AG04450 (cell line): ENCODE measurements at places on chromosomes 13 and 19.

DNA sequence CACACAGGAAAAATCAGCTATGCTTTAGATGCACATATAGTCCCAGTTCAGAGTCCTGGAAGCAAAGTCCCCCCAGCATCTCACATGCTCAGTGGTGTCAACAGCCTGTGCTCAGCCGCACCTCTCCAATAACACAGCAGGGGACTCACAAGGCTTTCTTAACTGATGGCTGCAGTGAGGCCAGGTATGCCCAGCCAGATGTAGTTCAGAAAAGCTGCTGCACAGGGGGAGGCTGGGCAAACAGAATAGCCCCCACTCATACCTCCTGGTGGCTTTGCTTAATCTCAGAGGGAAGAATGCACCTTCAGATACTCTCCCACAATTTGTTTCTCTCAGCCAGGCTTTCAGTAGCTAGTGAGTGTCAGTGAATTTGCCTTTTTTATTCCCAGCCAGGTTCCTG, 33.4 kb downstream of the FAM124A start:
- DNase-seq = no peak

DNA sequence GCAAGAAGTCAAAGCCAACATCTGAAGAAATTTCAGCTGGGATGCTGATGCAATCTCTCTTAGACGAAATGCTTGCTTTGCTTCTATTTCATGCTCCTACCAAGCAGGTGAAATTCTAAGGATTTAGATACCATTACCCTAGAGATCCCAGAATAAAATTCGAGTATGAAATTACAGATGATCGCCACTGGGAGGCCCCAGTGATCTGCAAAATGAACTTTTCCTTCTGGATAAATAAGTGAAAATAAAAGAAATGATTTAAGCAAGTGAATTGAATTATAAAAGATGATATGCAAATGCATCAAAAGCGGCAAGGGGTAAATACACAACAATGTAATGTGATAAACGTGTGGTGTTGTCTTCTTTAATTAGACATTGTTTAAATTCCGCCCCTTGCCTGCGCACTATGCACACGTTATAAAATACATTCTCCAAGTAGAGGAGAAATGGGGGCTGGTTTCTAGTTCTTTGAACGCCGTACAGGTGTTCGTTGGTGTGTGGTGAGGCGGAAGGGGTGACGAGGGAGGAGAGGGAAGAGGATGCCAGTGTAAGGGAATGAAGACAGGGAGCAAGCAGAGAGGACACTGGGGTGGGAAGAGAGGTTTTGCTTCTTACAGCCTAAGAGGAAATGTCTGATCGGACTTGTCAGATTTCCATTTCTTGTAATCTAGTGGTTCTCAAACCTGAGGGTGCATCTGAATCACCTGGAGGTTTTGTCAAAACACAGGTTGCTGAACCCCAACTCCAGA, 58.0 kb downstream of the ERCC5 start:
- DNase-seq = no peak

GRCh38 chr13:59570204-59570603, 593.5 kb downstream of the DIAPH3 start:
- DNase-seq = no peak

DNA sequence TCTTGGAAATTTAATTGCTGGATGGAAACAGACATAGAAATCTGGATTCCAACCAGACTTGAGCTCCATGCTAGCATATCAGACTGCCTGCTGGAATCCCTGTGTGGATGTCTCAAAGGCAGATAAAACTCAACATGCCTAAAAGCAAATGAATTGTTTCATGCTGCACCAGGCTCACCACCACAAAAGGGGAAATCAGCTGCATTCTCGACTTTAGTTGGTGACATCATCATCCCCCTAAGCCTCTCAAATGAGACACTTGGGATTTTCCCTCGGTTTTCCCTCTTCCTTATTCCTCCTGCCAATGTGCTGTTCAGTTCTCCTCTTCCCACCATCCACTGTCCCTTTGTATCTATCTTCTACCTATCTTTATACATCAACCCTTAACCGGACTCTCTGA, 134.3 kb downstream of the ZDHHC20 start:
- no peak for DNase-seq

- no peak for DNase-seq
Measured at GRCh38 chr19:10404888-10405820, 1.8 kb upstream of the CDC37 start.

DNA sequence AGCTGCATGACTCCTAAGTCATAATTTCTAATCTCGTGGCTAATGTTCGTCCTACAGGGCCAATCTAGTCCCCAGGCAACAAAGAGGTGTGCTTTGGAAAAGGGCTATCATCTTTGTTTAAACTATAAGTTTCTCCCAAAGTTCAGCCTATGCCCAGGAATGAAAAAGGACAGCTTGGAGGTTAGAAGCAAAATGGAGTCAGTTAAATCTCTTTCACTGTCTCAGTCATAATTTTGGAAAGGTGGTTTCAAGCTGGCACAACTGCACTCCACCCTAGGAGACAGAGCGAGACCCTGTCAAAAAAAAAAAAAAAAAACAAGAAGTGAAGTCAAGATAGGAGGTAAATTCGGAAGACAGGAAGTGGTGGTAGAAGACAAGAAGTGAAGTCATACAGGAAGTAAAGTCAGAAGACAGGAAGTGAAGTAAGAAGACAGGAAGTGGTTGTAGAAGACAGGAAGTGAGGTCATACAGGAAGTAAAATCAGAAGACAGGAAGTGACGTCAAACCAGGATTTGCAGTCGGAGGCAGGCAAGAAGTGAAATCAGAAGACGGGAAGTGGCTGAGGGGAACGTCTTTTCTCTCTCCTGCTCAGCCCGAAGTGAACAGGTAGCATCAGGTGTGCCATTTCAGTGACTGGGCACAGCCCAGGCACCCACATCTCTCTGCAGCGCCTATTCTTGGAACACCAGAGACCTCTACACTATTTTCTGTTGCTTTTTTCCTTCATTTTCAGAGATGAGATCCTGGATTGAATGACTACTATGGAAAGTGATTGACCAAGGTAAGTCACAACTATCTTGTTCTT, 32.2 kb downstream of the GP6 start:
- DNase-seq = no peak

- no peak for DNase-seq
Measured at GRCh38 chr13:109207622-109208021, 578.2 kb downstream of the MYO16 start.

GRCh38 chr19:49549045-49549444, 21.2 kb downstream of the RCN3 start:
- no peak for DNase-seq

- no peak for DNase-seq
Measured at GRCh38 chr13:101575581-101575980, 123.1 kb downstream of the ITGBL1 start.

DNA sequence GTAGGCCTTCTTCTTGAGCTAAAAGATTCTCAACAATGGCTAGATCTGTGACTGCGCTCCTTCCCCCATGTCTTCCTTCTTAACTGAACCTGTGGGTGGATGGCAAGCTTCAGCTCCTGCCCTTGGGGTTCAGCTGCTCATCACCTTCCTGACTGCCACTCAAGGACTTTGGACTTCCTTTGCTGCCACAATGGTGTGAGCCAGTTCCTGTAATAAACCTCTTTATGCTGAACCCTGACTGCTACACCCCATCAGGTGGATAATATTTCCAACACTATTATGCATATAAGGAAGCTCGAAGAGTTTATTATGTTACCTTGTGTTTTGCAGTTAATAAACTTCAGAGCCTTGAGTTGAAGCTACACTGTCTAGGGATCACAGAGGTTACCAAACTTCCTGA, 208.9 kb upstream of the SLC10A2 start:
- DNase-seq = no peak

DNA sequence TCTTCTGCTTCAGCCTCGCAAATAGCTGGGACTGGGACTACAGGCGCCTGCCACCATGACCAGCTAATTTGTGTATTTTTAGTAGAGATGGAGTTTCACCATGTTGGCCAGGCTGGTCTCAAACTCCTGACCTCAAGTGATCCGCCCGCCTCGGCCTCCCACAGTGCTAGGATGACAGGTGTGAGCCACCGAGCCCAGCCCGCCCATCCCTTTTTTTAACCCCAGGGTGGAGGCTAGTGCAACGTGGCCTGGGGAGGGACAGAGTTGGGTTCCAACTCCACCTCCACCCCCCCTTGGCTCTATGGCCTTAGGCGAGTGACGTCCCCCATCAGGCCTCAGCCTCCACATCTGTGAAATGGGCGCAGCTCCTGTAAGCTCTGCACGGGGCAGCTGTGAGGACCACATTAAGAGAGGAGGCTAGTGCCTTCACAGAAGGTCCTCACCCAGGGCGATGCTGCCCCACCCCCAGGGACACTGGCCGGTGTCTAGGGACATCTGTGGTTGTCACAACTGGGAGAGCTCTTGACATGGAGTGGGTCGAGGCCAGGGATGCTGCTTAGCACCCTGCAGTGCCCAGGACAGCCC, 37.7 kb downstream of the SMIM24 start:
- no peak for DNase-seq

DNA sequence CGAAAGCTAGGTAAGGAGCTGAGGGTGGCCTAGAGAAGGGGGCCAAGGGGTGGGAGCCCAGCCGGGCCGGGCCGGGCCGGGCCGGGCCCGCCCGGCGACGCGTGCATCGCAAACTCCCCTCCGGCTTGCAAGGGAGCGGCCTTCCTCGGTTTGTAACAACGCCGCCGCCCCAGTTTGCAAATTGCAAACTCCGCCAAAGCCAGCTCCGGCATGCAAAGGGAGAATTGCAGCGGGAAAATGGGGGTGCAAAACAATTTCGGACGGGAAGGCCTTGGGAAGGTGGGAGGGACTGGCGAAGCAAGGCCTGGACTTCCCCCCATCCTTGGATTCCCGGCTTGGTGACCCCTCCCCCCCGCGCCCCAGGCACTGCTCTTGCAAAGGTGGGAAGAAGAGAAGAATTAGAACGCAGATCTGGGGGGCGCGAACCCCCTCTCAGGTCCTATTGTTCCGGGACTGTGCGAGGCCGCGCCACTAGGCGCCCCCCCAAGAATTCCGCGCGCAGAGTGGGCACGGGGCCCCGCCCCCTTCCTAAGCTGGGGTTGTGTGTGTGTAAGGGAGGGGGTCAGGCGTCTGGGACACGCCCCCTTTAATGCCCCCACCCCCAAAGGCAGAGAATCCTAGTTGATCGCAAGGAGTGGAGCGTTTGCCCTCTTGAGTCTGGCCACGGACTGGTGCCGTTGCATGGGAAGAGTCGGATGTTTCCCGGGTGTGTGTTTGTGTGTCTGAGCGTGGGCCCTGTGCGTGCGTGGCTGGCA, 926 bp downstream of the PRR12 start:
- DNase-seq = no peak

DNA sequence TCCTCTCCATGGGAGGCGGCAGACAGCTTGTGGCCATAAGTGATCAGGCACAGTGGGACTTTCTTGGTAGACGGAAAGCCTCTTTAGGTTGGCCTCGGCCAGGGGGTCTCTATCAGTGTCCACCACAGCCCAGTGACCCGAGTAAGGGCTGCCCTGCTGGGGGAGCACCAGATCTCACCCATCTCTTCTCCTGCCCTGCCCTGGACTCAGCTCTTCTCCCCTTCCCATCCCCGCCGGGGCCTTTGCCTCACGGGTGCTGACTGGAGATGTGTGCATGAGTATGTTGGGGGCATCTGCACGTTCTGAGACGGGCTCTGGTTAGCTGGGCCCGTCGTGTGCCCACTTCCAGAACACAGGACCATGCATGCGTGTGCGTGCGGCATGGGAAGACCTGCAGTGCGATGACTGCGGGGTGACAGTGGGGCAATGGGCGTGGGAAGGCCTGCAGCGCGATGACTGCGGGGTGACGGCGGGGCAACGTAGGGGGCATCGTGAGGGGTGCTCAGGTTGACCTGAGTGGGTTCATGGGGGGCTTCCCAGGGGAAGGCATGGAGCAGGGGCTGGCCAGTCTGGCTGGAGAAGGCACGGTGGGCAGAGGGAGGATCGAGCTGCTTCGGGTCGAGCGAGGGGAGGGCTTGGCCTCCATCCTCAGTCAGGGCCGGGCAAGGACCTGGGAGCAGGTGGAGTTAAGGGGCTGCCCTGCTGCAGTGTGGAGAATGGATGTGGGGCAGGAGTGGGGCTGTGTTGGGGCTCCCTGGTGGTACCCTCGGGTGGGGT, 15.9 kb downstream of the EPN1 start:
- no peak for DNase-seq

- DNase-seq = no peak
Measured at GRCh38 chr13:60335531-60335930, 61.5 kb upstream of the TDRD3 start.

- no peak for DNase-seq
Measured at GRCh38 chr13:19810996-19811881, 28.5 kb upstream of the PSPC1 start.

GRCh38 chr13:23995283-23996073, 98.2 kb upstream of the C1QTNF9B start:
- no peak for DNase-seq

- peak; percentile 66 for DNase-seq
Measured at GRCh38 chr13:24995225-24995804, 100.6 kb upstream of the PABPC3 start.

DNA sequence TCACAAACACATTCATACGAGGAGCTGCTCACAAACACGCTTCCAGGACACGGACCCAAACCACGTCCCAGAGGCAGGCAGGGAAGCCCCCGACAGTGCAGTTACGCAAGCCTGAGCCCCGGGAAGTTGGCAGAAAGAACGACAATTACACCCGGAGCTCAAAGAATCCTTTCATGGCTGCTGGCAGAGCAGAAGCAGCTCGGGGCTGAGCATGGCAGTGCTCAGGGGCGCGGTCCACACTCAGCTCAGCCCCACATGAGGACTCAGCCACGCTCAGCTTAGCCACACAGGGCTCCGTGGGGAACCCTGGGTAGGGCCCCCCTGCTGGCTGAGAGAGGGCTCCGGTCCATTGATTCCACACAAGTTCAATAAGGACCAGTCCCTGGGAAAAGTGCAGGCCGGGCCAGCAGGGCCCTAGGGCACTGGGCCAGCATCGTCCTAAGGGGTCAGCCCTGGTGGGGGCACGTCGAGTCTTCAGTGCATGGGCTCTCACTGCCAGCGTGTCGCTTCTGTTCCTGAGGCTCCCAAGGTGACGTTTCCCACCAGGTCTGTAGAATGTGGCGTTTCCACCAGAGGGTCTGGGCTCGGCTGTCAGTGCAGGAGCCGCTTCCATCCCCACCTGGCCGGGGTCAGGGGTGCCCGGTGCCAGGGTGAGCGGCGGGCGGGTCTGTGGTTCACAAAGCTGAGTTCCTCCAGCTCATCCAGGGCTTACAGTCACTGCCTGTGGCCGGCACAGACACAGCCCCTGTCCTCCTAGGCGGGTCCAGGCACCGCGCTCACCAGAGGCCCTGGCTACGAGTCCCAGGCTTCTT, 23.1 kb downstream of the GAS6 start:
- no peak for DNase-seq
